ENCODE measurements at places on chromosomes 2 and 18.

- DNase-seq = peak; percentile 89
Measured at GRCh38 chr2:39141334-39142271, 20.8 kb upstream of the SOS1 start.

- DNase-seq = no peak
Measured at GRCh38 chr2:155456222-155456621, 757.7 kb downstream of the KCNJ3 start.

DNA sequence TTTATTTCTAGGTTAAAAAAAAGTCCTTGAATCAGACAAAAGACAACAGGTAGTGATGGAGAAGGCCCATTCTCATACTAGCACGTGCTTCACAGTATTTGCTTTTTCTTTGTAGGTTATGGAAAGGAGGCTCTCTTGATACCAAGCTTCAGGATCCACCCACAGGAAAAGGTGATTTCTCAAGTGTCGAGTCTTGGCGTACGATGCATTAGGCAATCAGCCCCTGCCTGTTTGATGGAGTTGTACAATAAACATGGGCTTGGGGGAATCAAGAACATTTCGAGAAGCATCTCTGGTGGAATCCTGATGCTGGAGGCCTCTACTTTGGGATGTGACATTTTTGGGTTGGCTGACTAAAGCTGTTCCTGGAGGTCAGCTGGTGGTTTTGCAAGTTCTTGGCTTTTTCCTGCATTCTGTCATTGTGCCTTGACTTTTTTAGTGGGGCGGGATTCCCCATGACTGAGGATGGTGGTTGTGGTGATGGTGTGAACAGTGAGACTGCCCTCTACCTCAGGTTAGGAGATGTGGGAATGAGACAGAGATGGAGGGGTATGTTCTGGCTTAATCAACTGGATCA is 231.5 kb upstream of the SPRED2 start:
- DNase-seq = no peak

DNA sequence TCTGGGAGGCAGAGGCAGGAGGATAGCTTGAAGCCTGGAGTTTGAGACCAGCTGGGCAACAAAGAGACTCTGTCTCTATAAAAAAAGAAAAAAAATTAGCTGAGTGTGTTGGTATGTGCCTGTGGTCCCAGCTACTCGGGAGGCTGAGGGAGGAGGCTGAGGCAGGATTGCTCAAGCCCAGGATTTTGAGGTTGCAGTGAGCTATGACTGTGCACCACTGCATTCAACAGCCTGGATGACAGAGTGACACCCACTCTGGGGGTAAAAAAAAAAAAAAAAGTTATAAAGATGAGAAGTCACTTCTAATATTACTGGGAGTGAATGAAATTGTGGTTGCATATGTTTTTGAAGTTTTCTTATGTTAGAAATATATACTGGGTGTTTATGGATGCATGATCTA is 71.6 kb downstream of the C2orf74 start:
- DNase-seq = no peak

GRCh38 chr18:3415110-3415509 is 34.9 kb upstream of the TGIF1 start:
- DNase-seq = no peak

- no peak for DNase-seq
Measured at GRCh38 chr2:228447266-228447915, 265.9 kb upstream of the SPHKAP start.

DNA sequence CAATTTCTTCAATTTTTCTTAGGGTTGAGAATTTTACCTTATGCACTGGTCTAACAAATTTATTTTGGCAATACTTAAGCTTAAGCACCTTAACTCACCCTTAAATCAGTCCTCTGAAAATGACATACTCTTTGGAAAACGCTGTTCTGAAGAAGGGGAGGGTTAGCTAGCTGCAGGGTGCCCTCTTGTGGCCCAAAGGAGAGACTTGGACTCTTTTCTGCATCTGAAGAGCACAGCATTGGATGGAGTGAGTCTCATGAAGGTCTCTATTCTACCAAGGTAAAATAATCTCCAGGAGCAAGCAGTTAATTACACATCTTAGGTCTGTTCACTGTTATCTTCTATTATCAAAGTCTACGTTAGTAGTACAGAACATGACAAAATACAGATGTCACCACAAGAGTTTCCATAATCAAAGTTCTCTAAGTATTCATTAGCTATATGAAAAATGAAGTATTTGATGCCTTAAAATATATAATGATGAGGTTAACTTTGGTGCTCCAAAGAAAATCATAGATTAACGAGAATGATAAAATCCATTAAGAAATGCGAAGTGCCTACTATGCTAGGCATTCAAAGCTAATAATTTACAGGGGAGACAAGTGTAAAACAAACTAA is 24.4 kb downstream of the PUM2 start:
- peak; percentile 57 for DNase-seq

DNA sequence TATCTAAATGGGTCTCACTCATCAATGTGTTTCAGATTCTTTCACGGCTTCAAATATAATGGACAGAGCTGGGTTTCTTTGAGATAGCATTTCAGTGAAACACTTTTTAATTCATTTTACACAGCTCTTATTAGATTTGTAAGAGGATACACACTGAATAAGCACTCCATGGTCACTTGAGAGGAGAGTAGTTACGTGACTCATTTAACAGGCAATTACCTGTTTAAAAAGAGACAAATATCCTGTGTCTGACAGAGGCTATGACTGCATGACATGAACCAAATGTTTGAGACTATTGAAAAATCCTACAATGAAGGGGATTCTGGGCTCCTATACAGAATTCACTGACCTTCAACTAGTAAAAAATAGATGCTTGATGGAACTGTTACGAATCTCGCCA is 786.9 kb downstream of the EPHA4 start:
- no peak for DNase-seq

- peak; percentile 20 for DNase-seq
Measured at GRCh38 chr2:1140389-1141003, 189.8 kb downstream of the SNTG2 start.
